NCI-H526 treated with DMSO at 0.1 percent for 48 hours (cell line): ENCODE measurements at places on chromosomes 1 and 21.

- no peak for DNase-seq
These were observed 14.5 kb downstream of the RHOU start for GRCh38 chr1:228749765-228750164.

GRCh38 chr1:195915826-195916225 lies 692.4 kb downstream of the KCNT2 start:
- no peak for DNase-seq

- no peak for DNase-seq
These were observed 5.9 kb upstream of the VPS45 start for GRCh38 chr1:150061632-150062101.

- DNase-seq: peak; percentile 63
These were observed 81.9 kb upstream of the HAO2 start for GRCh38 chr1:119286587-119287181.

DNA sequence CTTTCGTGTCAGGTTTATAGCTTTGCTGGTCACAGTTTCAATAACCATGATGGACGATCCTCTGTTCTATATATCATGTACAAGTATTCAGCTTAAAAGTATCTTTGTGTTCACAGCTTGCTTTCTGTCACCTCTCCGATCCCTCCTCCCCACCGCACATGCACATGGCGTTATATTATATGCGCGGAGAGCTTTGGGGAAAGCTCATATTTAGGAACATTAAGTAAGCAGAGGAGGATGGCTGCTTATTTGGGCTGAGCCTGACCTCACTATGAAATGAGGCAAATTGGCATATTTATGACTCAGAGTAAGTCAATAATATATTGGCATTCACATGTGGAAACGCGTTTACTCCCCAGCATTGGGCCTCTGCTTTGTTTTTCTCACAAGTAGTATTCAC lies 360.5 kb downstream of the HLX start:
- DNase-seq: no peak

GRCh38 chr1:63453232-63453631 lies 69.8 kb downstream of the ITGB3BP start:
- no peak for DNase-seq
